ENCODE measurements at places on chromosomes 3 and 15. TPM values are rescaled to one million over a fixed set of nuclear protein-coding genes. Genes with fewer than 3 reads are reported as not detected.

Gene GNAT1
- total RNA-seq, result not detected

Gene ZNF860
- total RNA-seq, result 0.37 TPM

Gene EPHB3
- total RNA-seq, result 8.5 TPM

Gene CFAP100
- total RNA-seq, result not detected

Gene CAMKV
- not detected for total RNA-seq

Gene NDN
- total RNA-seq, result 59.1 TPM

Gene ILDR1
- total RNA-seq, result not detected

Gene DPPA4
- not detected for total RNA-seq

Gene THOC7
- total RNA-seq, result 43.5 TPM

Gene ANKUB1
- total RNA-seq, result not detected

Gene WDR93
- total RNA-seq, result under 0.01 TPM

Gene ANKRD34C
- not detected for total RNA-seq

Gene ALDH1L1
- total RNA-seq, result 0.25 TPM

Gene ACKR4
- 1.5 TPM for total RNA-seq

Gene CLSTN2
- total RNA-seq, result 1.00 TPM

Gene LRRIQ4
- 0.11 TPM for total RNA-seq

Gene SEC61A1
- 403 TPM for total RNA-seq

Gene GPR156
- 0.55 TPM for total RNA-seq

Gene ACAN
- 3.0 TPM for total RNA-seq

Gene MESP2
- total RNA-seq, result 0.75 TPM

Gene TICRR
- 3.2 TPM for total RNA-seq

Gene RHCG
- total RNA-seq, result not detected

Gene CNTN3
- total RNA-seq, result 5.0 TPM

Gene USP13
- total RNA-seq, result 21.5 TPM

Gene TF
- total RNA-seq, result under 0.01 TPM

Gene EFCC1
- not detected for total RNA-seq

Gene TM4SF1
- 287 TPM for total RNA-seq

Gene HYAL1
- 0.66 TPM for total RNA-seq

Gene CPNE4
- not detected for total RNA-seq

Gene MST1R
- 0.33 TPM for total RNA-seq

Gene KLHL25
- total RNA-seq, result 5.0 TPM

Gene MORF4L1
- total RNA-seq, result 363 TPM

Gene IMPG2
- 0.44 TPM for total RNA-seq

Gene OPA1
- 75.4 TPM for total RNA-seq

Gene B3GALNT1
- total RNA-seq, result 24.2 TPM

Gene CNTN4
- 1.00 TPM for total RNA-seq

Gene KIF15
- total RNA-seq, result 7.4 TPM

Gene RHOV
- total RNA-seq, result not detected
